ENCODE measurements at places on chromosomes 4 and X.

- DNase-seq: peak; percentile 11
Measured at GRCh38 chr4:121726642-121727268, 30.0 kb upstream of the ANXA5 start.

- no peak for DNase-seq
Measured at GRCh38 chr4:122170775-122171174, 18.6 kb downstream of the BLTP1 start.

DNA sequence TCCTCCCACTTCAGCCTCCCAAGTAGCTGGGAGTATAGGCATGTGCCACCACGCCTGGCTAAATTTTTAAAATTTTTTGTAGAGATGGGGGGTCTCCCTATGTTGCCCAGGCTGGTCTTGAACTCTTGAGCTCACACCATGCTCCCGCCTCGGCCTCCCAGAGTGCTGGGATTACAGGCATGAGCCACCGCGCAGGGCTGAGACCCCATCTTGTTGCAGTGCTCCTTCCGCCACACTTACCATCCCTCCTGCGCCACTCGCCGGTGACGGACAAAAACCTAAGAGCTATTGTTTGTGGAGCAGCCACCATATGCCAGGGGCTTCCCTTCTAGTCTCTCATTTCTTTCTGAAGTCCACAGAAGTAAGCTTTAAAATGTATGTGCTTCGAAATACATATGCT, 34.5 kb downstream of the NSG1 start:
- no peak for DNase-seq

GRCh38 chrX:69313617-69314290, 148.5 kb upstream of the PJA1 start:
- DNase-seq: no peak

DNA sequence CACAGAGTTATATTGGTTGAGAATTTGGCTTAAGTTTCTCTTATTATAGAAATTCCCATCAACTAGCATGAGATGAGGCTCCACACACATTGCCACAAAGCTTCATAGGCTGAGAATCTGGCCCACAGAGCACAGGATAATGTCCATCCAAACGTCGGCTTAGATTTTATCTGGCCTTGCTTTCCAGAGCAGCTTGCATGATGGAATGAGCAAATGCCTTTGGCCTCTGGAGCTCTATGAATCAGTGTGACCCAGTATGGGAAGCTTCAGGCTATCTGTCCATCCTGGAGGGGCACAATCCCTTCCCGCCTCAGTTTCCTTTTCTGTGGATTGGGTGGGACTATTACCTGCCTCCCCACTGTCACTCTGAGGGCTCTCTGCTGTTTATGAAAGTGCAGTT, 131.5 kb upstream of the NDP start:
- DNase-seq: no peak

- DNase-seq: no peak
Measured at GRCh38 chr4:137664416-137664815, 132.1 kb upstream of the PCDH18 start.

DNA sequence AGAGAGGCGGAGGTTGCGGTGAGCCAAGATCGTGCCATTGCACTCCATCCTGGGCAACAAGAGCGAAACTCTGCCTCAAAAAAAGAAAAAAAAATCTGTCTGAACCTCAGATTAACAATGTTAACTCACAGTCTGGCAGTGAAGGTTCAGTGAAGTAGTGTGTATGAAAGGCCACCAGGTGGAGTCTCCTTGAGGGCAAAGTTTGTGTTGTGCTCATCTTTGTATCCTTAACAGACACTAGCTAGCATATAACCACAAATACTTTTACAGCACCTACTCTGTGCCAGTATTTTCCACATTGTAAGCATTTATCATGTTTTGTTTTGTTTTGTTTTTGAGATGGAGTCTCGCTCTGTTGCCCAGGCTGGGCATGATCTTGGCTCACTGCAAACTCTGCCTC, 46.0 kb upstream of the MGST2 start:
- no peak for DNase-seq

DNA sequence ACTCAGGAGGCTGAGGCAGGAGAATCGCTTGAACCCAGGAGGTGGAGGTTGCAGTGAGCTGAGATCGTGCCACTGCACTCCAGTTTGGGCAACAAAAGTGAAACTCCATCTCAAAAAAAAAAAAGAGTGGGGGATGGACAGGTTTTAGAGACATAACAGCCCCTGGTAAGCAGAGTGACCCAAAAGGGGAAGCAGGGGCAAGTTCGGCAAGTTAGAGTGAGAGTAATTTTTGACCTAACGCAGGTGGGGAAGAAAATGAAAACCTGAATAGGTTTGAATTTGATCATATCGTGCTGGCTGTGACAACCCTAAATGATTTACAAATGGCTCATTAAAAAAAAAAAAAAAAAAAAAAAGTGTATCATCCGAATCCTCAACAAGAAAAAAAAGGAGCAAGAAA, 25.7 kb upstream of the TMEM131L start:
- no peak for DNase-seq

- DNase-seq: no peak
Measured at GRCh38 chr4:139783741-139784484, 118.3 kb downstream of the MGST2 start.

DNA sequence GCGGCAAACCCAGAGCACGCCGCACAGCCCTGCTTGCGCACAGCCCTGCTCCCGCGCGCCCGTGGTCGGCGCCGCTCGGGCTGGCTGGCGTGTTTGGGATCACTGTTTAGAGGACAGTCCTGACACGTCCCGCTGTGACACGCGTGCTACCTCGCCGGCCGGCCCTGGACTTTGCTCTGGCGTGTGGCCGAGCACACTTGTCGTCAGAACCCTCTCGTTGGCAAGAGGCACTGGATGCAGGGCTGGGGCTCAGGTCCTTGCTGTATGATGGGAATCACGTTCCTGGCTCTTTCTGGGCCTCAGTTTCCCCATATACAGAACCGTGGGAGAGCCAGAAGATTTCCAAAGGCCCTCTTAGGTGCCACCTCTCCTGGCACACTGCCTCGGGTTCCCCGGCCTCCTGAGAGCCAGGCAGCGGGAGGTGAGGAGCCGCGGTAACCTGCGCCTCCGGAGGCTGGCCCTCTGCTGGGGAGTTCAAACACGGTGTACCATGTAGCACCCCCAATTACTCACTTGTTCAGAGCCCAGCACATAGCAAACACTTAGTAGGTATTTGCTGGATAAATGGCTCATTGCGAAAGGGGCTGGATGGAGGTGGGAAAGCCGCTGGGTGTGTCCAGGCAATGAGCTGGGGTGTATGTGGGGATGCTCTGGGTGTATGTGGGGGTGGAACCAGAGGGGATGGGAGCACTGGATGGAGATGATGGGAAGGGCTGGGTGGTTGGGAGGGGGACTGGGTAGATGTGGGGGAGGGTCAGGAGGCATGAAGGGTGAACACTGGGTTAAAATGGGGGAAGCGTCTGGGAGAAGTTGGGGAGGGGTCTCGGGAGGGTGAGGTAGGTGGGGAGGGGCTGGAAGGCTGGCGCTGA, 76.6 kb downstream of the HTRA3 start:
- no peak for DNase-seq

- no peak for DNase-seq
Measured at GRCh38 chr4:6561173-6561516, 13.8 kb upstream of the MAN2B2 start.

GRCh38 chr4:48203819-48204218, 65.8 kb downstream of the TEC start:
- no peak for DNase-seq

- DNase-seq: no peak
Measured at GRCh38 chrX:104419211-104419610, 146.8 kb upstream of the IL1RAPL2 start.

- DNase-seq: no peak
Measured at GRCh38 chrX:41703574-41704029, 14.8 kb downstream of the GPR34 start.

DNA sequence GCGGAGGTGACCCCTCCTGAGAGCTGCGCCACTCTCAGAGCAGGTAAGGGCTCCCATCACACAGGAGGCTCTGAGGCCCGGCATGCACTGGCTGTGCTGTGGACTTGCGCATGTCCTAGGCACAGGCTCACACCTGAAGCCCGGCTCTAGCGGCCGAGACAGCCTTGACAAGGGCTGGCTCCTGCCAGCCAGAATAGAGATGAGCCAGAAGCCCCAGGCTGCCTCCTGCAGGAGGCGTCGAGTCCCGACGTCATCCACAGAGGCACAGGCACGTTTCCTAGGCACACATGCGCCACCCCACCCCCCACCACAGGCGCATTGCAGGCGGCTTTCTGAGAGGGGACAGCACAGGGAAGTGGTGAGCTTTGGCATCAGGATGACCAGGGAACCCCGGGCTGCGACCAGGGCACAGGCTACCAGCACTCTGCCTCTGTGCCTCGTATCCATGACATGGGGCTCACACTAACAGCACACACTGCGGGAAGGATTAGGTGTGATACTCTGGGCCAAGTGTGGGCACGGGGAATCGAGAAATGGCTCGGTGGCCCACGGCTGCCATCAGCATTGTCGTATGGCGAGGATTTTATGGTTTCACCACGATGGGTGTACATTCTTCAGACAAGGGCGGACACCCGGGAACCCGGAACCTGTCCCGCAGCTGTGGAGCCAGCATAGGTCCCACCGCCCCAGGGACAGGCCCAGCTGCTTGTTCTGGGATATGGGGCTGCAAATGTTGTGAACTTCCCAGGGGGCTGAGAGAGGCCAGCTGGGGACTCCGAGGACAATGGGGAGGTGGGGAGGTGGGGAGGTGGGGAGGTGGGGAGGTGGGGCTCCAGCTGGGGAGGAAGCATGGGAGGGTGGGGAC, 90.7 kb upstream of the ADRA2C start:
- no peak for DNase-seq

DNA sequence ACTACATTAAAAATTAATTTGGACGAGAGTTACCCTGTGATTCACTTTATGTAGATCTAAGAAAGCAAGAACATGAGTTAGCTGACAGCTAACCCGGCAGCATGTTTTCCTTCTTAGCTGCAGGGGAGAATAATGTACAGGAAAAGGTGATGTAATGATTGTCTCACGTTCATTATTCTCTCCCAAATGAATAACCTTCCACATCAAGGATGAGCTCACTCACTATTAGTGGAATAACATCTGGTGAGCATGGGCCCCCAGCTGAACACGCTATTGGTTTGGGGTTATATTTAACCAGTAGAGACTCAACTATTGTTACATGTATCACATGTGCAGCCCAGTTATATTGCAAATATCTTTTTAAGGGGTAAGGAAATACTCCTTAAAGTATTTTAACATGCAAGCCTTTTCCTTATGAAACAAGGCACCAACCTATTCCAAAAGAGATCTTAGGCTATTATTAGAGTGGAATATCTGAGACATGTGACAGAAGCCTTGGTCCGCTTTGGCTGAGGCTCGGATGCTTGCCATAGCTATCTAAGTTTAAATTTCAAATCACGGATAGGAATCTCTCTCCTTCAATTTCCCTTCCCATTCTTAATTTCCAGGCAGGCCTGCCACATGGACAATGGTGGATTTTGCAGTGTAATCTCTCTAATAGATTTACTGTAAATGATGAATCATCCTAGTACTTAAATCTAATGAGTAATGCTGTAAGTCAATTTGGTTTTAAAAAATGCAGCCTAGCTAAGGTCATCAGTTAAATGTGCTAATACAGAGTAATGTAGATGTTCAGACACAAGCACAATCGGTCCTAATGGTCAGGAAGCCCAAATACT, 99.0 kb upstream of the OTUD4 start:
- DNase-seq: no peak

- no peak for DNase-seq
Measured at GRCh38 chr4:94640151-94640550, 117.6 kb upstream of the BMPR1B start.

GRCh38 chrX:139932073-139932900, 566 bp downstream of the ATP11C start:
- peak; percentile 43 for DNase-seq

DNA sequence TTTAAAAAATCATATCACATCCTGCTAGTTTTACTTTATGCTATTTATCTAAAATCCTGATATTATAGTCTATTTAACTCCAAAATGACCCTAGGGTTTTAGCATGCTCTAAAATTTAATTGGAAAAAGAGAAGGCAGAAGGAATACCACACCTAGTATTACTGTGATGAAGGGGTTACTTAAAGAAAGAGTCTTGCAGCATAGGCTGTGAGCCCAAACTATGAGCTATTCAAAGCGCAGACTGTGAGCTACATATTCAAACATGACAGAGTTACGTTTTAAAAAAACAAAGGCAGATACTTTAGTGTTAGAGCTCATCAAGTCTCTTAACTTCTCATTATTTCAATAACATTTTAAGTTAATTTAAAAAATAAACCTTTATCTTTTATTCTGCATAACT, 247.7 kb upstream of the ETNPPL start:
- DNase-seq: no peak

GRCh38 chr4:8181844-8182243, 17.2 kb upstream of the SH3TC1 start:
- DNase-seq: no peak

DNA sequence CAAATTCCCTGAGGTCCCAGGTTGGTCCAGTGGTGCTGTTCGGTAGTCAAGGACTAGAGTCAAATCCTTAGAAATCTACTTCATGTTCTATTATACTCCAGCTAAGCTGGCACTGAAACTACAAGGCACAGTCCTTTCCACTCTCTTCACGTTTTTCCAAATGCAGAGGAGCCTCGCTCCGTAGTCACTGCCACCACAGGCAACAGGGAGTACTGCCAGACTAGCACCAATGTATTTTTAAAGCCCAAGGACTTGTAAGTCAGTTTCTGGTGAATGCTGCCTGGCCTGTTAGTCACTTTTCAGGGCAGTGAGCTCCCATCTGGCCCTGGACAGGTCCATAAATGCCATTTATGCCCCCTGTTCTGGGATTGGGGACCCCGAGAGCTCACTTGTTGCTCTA, 323.5 kb downstream of the FAM47A start:
- no peak for DNase-seq

DNA sequence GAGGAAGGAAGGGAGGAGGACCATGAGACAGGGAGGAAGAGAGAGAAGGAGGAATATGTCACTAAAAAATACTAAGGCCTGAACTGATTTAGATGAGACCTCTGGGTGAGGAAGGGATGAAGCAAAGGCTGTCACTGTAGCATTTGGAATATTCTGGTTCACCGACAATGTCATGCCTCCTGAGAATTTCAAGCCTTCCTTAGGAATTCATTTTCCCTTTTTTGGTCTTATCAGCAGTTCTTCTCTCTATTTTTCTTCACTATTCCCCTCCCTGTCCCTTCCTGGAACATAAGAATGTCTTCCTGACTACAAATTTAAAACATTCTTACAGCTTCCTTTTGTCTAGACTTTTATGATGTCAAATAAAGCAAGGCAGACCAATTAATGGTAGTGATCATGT, 527.8 kb downstream of the INPP4B start:
- no peak for DNase-seq

DNA sequence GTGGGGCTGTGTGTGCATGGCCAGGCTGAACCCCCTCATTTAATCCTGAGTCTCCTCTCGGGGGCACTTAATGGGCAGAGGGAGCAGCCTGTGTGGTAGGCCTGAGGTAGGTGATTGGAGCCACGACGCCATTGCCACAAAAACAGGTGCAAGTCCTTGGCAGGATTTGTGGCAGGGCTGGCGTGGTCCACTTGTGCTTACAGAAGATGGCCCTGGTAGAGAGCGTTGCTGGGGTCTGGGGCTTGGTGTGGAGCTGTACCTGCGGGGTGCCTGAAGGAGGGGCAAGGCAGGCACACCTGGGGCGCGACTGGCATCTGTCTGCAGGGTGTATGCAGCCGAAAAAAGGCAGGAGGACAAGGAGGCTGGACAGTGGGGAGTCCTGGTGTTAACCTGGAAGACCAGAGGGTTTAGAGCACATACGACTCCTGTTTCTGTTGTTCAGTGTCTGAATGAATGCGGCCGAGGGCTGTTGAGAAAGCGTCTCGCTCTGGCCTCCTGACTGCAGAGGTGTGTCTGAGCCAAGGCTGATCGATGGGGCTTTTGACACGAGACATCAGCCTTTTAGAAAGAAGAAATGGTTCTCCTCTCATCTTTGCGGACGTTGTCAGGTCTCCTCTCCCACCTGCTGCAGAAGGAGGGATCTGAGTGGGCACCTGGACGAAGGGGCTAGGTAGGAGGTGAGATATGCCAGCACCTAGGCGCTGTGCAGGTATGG, 52.0 kb downstream of the TBC1D14 start:
- no peak for DNase-seq
